Breast epithelium (tissue), 4 donors: ENCODE measurements at places on chromosomes 4 and X.

GRCh38 chr4:24968278-24968677 is 55.4 kb upstream of the CCDC149 start:
- DNase-seq = no peak

- DNase-seq = no peak
These were observed 34.0 kb downstream of the LHFPL1 start for GRCh38 chrX:112645774-112646173.

DNA sequence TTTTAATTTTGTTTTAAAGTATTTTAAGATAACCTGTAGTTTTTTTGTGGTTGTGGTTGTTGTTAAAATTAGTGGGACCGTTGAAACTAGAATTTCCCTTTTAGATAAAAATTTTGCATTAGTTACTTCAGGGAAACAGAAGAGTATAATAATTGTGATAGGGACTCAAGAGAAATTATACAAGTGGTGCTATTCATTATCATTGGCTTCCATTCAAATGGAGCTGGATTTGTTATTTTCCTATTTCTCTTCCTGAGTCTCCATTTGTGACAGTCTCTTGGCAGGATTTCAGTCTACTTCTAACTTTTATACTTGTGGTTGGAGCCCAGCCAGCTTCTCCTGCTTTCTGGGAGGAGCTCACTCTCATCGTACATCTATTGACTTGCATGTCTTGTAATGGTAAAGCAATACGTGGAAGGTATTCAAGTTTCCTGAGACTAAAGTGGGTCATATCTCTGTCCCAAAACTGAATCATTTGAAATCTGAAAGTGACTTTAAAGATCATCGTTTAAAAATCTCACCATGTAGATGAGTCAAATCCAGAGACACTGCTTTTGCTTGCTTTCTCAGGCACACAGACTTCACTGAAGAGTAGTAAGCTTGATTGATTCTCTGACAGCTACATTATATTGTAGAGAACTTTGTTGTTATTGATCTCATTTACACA is 155.8 kb downstream of the RPA4 start:
- DNase-seq = no peak

- no peak for DNase-seq
These were observed 25.4 kb upstream of the HTRA3 start for GRCh38 chr4:8244001-8244757.

GRCh38 chrX:138791551-138791950 is 80.0 kb upstream of the FGF13 start:
- DNase-seq = no peak
